Renal cortical epithelial cell (primary cell): ENCODE measurements at places on chromosomes 1 and 21. TPM values are rescaled to one million over a fixed set of nuclear protein-coding genes. Genes with fewer than 3 reads are reported as not detected.

DNA sequence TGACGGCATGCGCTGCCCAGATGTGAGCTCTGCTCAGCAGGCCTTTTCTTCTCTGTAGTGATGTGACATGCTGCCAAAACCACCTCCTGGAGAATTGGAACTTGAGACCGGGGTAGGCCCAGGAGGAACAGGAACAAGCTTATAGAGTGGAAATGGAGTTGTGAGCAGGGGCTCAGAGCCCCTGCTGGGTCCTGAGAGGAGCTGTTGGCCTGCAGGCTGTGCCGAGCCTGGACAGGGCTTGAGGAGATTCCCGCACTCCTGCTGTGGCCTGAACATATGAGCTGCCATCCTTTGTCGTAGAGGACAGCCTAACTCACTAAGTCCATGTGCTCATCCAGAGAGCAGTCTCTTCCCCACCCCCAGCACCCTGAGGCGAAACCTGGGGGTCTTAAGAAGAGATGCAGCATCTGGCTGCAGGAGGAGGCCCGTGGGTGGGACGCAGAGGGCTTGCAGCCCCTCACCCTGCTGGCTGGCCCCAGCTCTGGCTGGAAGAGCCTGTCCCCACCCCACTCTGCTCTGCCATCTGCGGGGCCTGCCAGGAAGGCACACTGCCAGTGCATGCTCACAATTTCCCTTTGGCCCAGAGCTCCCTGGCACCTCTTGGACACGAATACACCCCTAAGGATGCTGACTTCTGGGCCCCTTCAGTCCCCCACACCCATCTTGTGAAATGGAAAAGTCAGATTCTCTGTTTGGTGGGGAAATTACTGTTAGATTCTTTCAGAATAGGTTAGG, 42.5 kb downstream of the PTPRF start:
- no peak for DNase-seq

DNA sequence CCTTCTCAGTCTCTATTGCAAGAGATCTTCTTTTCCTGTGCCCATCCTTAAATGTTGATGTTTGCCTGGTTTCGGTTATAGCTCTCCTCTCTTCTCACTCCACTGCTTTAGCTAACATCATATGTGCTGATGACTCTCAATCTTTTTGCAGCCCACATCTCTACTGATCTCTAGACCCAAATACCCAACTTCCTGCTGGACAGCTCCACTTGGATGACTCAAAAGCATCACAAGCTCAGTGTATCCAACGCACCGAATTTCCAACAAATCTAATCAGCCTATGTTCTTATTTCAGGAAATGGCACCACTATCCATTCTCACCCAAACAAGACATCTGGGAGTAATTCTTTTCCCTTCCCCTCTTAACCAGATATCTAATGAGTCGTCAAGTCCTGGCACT, 79.1 kb upstream of the ARTN start:
- DNase-seq, result no peak

Gene OR2L13
- not detected in 2 replicates for total RNA-seq

Gene NPPA
- not detected in 2 replicates for total RNA-seq

GRCh38 chr1:180928331-180929230, 15.9 kb downstream of the KIAA1614 start:
- no peak for DNase-seq

- no peak for DNase-seq
Observed at GRCh38 chr1:90989990-90990389, 31.8 kb downstream of the ZNF644 start.

Gene LRRC38
- total RNA-seq, result not detected in 2 replicates

Gene AMY1C
- total RNA-seq, result not detected in 2 replicates

Gene GJA5
- 0.10 and 0.87 TPM in 2 replicates for total RNA-seq

DNA sequence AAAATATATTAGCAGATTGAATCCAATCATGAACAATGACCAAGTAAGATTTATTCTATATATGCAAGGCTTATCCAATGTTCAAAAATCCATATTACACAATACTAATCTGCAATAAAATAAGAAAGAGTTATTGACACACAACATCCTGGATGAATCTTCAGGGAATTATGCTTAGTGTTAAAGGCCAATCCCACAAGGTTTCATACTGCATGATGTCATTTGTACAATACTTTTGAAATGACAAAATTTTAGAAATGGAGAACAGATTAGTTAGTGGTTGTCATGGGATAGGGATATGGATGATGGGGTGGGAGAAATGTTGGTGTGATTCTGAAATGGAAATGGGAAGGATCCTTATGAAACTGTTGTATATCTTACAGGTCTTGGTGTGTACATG, 425.7 kb downstream of the SIPA1L2 start:
- no peak for DNase-seq

DNA sequence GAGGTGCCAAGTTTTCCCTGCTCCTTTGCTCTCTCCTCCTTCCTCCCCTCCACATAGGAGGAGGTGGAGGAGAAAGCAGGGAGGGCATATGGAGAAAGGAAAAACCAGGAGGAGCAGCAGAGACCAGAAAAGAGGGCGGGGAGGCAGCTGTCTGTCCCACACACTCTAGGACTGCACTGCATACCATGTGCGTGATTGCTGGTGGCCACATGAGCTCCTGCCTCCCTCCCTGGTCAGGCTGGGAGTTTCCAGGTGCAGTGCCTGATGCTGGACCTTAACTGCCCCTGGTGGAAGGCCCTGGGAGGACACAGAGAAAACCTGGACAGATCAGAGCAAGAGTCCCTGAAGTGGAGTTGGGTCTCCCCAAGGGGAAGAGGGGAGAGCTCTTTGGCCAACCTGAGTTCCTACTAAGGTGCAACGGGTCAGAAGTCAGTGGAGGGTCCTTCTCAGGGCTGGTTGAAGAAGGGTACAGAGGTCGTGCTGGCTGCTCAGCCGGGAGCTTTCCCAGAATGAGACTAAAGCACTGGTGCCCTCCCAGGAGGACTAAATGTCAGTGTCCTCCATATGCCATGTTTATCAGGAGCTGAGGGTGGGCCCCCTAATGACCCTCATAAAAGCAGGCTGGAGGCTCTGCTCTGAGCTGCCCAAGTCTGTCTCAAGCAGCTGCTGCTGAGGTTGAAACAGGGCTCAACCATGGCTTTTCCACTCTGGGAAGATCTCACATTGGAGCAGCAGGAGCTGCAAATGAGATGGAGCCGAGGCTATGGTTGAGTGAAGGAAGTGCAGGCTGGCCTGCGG, 3.5 kb upstream of the LGR6 start:
- no peak for DNase-seq

Gene PARP1
- 93.8 and 127 TPM in 2 replicates for total RNA-seq
